H1 (cell line): ENCODE measurements at places on chromosomes 5 and 9. TPM values are rescaled to one million over a fixed set of nuclear protein-coding genes. Genes with fewer than 3 reads are reported as not detected.

SLC44A1 gene
- 68.1 and 71.2 TPM in 2 replicates for total RNA-seq

DNA sequence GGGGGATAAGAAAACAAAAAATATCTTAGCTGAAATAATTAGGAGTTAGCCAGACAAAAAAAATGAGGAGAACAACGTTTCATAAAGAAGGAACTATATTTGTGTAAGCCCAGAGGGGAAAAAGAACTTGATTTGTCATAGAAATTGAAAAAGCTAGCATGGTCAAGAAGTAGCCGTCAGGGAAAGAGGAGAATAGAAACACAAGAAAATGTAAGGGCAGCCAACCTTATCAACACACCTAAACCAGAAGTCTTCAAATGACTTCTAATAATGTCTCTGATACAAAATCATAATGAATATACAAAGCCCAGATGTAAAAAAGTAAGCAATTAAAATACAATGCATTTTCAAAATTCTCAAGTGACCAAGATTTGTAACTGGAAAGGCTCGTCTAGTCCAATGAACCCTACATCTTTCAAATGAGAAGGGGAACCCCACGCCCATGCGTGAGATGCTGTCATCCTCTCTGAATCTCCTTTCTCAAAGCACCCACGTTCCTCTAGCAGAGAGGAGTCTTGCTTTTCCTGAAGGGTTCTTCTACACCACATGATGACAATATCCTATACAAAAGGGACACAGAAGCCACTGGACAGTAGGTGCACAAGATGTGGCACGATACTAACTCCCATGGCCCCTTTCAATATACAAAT is 103.7 kb downstream of the ARL15 start:
- DNase-seq, result no peak

CCDC192 gene
- total RNA-seq, result 0.61 and 0.63 TPM in 2 replicates

CNTFR gene
- total RNA-seq, result 1.2 and 1.5 TPM in 2 replicates

DNA sequence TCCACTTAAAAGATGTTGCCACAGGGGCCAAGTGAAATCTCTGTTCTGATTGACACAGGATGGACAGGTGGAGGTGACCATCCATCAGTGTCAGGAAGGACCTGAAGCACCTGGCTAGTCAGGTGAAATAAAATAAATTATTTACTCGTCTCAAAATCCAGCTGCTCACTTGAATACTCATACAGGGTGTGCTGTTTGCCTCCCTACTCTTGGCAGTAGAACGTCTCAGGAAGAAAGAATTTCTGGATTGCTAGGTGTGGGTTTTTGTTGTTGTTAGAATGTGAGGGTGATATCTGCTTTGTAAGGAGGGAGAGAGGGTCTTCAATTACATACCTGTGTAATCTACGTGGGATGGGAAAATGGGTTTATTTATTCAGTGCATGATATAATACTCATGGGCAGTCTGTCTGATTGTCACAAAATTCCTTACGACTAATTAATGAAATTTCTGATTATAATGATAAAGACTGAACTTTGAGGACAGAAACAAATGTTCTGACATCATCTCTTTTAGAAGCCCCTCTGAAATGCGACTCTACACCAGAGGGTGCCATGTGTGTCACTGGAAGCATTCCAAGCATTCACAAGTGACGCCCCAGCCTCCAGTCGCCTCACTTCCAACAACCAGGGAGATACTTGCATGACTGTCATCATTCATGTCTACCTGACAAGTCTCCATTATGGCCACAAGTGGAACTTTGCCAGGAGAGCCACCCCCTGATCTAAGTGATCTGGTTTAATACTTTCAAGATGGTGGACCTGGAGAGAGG is 218.4 kb downstream of the GAPVD1 start:
- DNase-seq, result no peak

C9 gene
- not detected in 2 replicates for total RNA-seq

DNAJC21 gene
- 47.5 and 51.2 TPM in 2 replicates for total RNA-seq

ANKRD33B gene
- total RNA-seq, result 20.5 and 20.6 TPM in 2 replicates

DNA sequence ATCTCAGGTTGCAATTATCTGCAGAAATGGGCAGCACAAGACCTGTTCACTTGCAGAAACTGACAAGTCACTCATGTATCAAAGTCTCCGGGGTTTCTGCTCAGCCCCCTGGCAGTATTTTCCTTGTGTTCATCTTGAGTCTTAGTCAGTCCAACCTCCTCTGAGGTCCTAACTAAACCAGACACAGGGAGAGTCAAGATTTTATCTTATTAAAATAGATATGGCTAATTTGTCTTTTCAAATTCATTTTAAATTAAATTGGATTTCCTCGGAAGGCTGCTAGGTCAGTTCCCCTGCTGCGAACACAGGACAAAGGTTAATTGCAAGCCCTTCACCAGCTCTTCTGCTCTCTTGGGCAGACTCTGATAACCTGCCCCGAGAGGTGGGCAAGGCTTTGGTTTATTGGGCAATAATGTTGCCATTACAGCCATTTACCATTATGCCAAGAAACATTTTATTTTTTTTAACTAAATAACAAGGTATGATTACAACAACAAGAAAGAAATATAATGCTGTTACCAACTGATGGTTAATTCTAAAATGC is 103.5 kb downstream of the MAPKAP1 start:
- no peak for DNase-seq

- no peak for DNase-seq
Measured at GRCh38 chr5:21680641-21681040, 1172.5 kb downstream of the CDH12 start.

SPATA9 gene
- total RNA-seq, result not detected in 2 replicates

MARCHF3 gene
- 12.0 and 14.0 TPM in 2 replicates for total RNA-seq

DNA sequence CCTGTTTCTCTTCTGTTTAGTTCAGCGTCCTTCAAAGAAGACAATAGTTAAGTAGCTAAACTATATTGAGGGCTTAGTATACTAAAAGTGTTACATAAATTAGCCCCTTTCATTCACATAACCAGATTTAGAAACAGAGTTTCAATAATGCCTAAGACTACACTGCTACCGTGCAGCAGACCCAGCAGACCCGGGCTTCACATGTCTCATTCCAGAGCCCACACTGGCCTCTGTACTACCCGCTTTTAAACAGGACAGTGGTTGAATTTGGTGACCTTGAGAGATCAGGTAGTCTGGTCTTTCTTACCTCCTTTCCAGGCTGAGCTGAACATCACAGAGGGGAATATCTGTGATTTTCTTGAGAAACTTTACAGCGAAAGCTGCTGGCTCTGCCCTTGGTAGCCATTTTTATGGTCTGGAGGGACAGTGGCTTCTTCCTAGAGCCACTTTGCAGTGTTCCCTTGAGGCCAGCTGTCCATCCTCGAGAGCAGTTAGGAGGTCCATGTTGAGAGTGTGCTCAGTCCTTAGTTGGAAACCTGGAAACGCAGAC is 56.5 kb downstream of the SLC22A5 start:
- DNase-seq, result no peak

- no peak for DNase-seq
Measured at GRCh38 chr5:154993461-154993860, 20.1 kb upstream of the KIF4B start.

DNA sequence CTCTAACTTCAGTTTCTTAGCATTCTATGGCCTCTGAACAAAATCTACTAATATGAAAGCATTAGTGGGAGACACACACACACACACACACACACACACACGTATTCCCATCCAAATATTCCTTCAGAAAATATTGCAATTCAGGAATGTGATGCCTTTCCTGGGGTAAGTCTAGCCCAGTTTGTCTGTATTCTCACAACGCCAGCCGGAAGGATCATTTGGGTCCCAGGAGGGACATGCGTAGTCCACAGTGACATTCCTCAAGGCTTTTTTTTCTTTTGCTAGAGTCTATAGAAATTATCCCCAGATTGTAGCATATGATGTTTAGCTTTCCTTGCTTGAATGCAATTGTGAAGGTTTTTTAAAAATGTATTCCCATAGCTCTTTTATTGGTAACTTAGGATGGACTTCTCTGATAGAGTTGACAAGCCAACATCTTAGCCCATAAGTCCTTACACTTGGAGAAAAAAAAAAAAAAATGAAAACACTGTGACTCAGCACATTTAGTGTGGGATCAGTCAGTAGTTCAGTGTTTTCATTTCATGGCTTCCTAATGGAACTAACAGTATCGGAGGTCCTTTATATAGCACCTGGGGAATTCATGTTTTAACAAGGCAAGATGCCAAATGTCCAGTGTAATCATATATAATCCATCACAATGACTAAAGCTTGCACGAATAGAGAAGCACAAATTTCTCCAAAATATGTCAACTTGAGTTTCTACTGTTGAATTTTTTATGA is 316.5 kb downstream of the DIRAS2 start:
- no peak for DNase-seq

GRCh38 chr5:174839196-174839595 is 114.8 kb downstream of the MSX2 start:
- DNase-seq, result no peak

DAPK1 gene
- 128 and 131 TPM in 2 replicates for total RNA-seq

DNA sequence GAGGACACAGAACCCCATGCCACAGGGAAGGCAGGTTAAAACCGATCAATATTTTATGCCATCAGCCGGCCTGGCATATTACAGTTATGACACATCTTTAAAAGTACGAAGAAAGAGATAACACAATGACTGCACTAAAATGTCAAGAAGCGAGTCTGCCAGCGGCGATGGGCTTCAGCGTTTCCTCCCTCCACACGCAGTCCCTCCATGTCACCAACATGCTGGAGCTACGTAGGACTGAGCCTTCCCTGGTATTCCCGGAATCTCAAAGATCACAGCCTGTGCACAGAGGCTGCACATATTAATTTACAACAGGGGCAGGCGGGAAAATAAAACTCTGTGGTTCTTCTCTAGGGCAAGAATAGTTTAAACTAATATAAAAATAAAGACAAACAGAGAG is 257.7 kb downstream of the IRX1 start:
- DNase-seq, result no peak

PRSS3 gene
- total RNA-seq, result not detected in 2 replicates

OBP2B gene
- total RNA-seq, result not detected in 2 replicates

DNA sequence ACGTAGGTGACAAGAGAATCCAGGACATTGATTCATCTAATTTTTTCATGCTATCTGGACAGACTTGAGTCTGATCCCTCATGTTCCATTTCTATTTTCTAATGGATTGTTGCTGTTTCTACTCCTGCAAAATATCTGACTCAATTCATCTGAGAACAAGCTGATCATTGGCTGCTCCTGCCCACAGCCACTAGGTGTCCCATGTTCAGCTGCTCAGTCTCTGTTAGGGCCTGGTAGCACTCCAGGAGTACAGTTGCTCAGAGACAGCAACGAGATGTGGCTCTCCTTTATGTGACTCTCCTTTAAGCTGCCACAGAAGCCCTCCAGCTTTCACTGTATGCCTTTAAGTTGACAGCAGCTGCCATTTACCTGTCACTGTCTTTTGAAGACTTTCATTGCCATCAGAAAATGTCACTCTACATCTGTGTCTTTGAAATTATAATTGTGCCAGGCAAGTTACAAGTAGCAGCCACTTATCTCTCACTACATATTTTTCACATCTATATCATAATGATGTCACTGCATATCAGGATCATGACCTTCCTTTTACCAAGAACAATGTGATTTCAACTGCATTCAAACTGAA is 1944.2 kb upstream of the NUDT12 start:
- DNase-seq, result no peak

DNA sequence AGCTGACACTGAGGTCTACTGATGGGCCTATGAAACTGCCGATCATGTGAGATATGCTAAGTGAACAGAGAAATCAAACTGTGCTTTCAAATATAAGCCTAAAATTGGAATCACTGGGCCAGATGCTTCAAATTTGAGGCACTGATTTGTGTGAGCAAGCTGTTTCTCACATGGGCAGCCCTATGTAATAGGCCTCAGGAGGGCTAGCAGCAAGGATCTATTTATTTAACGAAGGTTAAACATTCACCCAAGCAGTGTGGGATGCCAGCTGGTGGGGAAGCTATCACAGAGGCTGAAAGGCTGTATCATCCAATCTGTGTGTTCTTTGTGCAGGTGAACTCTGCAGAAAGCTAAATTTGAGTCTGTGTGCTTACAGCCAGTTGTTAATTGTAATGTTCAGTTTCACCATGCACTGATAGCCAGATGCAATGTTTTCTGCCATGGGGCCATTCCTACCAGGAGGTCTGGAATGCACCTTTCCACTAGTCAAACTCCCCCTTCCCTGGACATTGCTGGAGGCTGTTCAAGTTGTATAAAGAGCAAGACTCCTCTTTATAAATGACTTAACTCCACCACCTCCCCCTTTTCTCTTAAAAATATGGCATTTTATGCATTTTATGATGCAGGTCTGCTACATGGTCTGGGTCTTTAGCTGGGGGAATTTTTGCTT is 228.9 kb downstream of the SH3GL2 start:
- no peak for DNase-seq

GRCh38 chr5:18142831-18143230 is 508.6 kb downstream of the TAF11L14 start:
- DNase-seq, result no peak

PCDHB16 gene
- total RNA-seq, result 5.2 and 5.9 TPM in 2 replicates

GRCh38 chr9:2497666-2498400 is 123.8 kb upstream of the VLDLR start:
- DNase-seq, result no peak

CER1 gene
- 2.2 and 3.4 TPM in 2 replicates for total RNA-seq

- DNase-seq, result no peak
Measured at GRCh38 chr9:4530375-4530774, 40.1 kb downstream of the SLC1A1 start.

WNT8A gene
- 0.27 TPM in 1 of 2 replicates, not detected in the other for total RNA-seq

TMEM171 gene
- 1.0 and 1.5 TPM in 2 replicates for total RNA-seq

DNA sequence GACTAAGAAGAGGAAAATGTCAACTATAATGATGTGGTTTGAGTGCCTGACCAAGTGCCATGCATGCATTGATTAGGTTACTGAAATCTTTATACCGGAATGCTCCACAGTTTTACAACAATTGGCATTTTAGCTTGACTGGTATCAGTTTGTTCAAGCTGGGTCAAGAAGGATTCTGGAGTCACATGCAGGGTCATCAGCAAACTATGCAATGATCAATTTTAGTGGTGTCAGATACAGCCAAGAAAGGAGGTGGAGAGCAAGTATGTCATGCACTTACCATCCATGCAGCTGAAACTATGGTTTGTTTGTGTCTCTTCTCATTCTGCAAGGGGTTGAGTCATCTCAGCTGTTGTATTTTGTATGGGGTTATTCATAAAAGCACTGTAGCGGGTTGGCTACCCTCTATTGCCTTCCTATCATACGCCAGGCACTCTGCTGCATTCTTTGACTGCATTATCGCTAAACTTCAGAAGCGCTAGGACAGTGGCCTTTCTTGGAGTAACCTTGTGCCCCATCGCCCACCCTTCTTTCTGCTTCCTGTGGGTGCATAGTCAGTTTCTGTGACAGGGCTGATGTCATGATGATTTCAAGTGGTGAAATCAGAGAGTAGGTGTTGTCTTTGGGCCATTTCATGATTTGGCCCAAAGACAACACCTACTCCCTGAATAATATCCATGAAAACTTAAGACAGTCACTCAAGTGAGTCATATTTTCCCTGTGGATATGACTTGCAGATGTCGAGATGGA is 145.4 kb downstream of the MTX3 start:
- DNase-seq, result no peak

GPR21 gene
- total RNA-seq, result 0.58 and 0.65 TPM in 2 replicates

- DNase-seq, result no peak
Measured at GRCh38 chr5:177508221-177508611, 1.4 kb downstream of the DOK3 start.

- DNase-seq, result no peak
Measured at GRCh38 chr5:179245031-179245430, 100.2 kb downstream of the ADAMTS2 start.

IDNK gene
- total RNA-seq, result 0.38 and 0.48 TPM in 2 replicates
